NCI-H2107 (cell line): ENCODE measurements at places on chromosomes 3 and 15.
A peak's percentile ranks its signal among the peaks of the same experiment; 100 is the strongest.

DNA sequence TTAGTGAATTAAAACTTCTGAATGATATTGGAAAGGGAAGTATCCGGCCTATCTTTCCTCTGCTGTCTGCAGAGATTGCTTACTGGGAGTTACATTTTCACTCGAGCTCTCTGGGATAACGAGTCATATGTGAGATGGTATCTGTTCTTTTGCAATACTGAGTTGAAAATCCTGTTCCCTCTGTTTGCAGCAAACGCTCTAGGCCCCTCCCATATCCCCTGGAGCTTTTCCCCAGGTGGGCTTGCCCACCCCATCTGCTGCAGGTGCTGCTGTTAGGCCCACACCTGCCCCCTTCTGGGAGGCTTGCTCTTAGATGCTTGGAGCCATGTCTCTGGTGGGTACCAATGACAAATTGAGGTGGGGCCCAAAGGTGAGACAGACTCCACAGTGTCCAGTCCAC, 42.7 kb upstream of the MTMR10 start:
- no peak for DNase-seq

DNA sequence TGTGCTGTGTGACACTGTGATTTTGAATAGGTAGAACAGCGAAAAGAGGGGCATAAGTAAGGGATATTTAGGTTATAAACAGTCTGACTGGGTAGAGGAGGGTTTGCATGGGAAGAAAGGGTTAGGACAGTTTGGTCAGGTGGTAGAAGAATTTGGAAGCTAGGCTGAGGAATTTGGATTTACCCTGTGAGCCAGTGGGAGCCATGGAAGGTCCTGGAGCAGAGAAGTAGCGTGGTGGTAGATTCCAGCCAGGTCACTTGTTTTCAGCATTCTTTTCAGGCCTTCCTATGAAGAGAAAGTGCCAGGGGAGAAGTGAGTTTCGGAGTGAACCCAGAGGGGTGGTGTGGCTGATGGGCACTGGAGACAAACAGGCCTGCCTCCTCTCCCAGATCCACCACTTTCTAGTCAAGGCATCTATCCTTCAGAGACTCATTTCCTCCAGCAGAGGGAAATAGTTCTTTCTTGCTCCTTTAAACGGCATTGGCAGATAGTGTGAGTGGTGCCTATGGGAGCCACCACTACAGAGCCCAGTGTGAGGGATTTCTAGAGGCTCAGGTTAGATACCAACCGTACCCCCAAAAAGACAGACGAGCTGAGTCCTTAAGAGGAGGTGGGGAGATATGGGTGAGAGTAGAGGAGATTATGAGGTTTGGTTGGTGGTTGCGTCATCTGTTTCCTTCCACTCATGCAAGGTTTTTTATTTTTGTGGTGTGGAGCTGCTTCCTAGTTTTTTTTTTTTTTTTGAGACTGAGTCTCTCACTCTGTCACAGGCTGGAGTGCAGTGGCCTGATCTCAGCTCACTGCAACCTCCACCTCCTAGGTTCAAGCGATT, 21.2 kb downstream of the PXK start:
- no peak for DNase-seq

DNA sequence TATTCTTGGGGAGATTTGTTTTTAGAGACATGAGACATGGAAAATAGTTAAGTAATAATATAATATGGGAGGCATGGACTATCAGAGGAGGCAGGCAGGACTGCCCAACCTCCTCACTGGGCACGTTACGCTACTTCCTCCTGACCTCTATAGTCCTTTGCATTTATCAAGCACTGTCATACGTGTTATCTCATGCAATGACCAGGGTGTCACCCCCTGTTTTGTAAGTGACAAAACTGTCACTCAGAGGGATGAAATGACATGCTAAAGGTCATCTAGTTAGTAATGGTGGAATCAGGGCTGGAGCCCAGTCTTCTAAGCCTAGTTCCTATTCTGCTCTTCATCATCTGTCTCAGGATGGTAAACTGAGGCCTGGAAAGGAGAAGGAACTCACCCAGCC, 66.7 kb downstream of the ST6GAL1 start:
- DNase-seq: no peak

- DNase-seq: no peak
Measured at GRCh38 chr3:52429779-52430415, 15.0 kb downstream of the SEMA3G start.

- DNase-seq: no peak
Measured at GRCh38 chr3:42070089-42070488, 21.1 kb upstream of the TRAK1 start.

GRCh38 chr3:37946531-37946889, 44.1 kb upstream of the VILL start:
- no peak for DNase-seq

DNA sequence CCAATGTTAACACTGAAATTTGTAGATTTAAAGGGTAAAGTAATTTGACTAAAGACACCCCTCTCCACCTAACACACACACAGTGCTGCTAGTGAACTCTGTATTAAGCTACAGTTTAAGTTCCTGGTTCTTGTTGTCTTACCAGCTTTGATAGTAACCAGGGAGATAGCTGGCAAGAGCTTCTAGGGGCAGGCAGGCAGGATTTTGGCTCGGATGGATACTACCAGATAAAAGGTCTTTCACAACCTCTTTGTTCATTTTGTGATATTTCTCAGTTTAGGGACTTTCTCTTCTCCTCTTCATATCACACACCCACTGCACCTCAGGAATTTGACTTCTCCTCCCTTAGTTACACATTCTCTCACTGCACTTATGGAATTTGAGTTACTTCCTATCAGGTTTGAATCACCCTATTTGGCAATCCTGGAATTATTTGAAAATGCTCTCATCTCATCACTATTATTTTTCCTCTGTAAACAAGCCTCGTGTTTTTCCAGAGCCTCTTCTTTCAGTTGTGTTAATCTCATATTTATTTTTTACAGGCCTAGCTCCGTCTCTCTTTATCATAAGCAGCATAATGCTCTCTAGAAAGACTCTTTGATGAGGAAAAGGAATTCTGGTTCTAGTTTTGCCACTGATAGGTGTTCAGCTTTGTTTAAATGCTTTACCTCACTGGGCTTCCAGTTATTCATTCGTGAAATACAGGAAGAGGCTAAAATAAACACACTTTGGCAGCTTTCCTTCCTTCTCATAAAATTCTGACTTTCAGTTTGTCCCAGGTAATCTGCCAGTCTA, 23.0 kb upstream of the CLDN1 start:
- no peak for DNase-seq

- no peak for DNase-seq
Measured at GRCh38 chr3:192883512-192883911, 34.1 kb downstream of the MB21D2 start.

- no peak for DNase-seq
Measured at GRCh38 chr3:186925826-186926225, 4.5 kb upstream of the ST6GAL1 start.

DNA sequence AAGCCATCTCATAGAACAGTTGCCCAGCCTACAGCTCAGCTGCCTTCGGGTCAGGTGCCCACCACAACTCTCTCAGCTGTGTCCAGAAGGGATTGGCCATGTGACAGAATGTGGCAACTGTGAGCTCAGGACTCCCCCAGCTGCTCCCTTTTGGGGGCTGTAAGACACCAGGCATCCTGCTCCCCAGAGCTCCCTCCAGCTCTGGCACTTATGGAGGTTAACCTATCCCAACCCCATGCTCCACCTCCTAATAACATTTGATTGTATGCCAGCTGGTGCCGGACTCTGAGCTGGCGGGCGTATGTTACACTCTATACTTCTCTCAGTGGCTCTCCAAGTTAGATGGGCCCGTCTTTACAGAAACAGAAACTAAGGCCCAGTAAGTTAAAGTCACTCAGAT, 222.8 kb downstream of the FAM43A start:
- no peak for DNase-seq

GRCh38 chr3:152122851-152123250, 145.9 kb upstream of the MBNL1 start:
- DNase-seq: no peak

DNA sequence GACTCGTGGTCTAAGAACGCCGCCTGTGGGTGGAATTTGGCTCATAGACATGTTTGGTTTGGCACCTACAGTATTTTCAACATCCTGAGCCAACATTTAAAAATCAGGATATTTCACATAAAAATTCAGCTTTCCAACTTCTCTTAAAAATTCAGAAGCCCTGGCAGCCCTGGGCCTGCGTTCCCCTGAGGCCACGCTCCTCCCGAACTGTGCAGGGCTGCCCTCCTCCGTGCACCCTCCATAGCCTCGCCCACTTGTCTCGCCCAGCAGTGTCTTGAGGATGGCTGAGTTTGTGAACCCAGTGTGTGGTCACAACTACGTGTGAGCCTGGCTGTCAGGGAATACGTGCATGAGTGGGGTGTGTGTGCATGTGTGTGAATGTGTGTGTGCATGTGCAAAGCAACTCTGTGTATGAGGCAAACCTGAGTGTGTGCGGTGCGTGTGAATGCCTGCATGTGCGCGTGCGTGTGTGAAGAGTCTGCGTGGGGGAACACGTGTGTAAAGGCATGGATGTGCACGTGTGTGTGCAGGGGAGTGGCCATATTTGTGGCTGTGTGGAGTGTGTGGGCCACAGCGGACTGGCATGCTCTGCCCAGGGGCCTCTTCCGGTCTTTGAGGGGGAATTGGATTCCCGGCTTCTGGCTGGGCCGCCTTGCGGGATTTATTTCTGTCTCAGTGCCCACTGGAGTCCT, 30.9 kb downstream of the PTH1R start:
- DNase-seq: no peak

GRCh38 chr3:59212128-59212779, 162.4 kb upstream of the CFAP20DC start:
- DNase-seq: peak; percentile 3

DNA sequence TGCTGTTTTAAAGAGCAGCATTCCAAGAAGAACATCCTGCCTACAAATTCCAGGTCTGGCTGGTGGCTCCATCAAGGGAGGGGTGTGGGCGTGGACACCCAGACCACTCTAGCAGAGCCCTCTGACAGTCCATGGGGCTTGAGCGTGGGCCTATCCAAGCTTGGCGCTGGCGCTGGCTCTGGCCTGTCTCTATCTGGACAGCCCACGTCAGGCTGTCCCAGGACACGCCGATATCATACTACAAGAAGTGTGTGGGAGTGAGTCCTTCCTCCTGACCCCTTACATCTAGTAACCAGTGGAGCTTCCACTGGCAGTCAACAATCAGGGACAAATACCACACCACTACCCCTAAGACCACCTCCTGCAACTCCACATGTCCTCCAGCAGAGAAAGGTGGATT, 17.1 kb upstream of the DUSP7 start:
- no peak for DNase-seq

DNA sequence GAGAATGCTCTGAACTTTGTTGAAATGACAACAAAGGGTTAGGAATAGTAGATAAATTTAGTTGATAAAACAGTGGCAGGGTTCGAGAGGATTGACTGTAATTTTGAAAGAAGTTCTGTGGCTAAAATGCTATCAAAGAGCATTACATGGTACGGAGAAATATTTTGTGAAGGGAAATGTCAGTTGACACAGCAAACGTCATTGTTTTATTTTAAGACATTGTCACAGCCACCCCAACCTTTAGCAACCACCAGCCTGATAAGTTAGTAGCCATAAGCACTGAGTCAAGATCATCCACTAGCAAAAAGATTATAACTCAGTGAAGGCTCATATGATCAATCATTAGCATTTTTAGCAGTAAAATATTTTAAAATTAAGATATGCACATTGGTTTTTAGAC, 8.7 kb upstream of the ST3GAL6 start:
- DNase-seq: no peak

DNA sequence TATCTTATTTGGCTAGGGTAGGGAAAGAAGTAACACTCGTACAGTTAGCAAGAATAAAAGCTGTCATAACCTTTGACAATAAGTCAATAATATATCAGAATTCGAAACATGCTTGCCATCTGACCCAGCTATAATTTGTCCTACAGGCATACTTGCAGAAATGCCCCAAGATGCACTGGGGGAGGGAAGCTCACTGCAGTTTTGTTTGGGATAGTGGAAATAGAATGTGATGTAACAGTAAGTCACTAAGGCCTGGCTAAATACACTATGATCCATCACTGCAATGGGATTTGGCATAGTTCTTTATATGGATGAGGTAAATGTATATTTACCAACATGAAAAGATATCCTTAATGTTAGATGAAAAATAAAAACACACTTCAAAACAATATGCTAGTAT, 25.5 kb upstream of the TMOD3 start:
- DNase-seq: no peak

DNA sequence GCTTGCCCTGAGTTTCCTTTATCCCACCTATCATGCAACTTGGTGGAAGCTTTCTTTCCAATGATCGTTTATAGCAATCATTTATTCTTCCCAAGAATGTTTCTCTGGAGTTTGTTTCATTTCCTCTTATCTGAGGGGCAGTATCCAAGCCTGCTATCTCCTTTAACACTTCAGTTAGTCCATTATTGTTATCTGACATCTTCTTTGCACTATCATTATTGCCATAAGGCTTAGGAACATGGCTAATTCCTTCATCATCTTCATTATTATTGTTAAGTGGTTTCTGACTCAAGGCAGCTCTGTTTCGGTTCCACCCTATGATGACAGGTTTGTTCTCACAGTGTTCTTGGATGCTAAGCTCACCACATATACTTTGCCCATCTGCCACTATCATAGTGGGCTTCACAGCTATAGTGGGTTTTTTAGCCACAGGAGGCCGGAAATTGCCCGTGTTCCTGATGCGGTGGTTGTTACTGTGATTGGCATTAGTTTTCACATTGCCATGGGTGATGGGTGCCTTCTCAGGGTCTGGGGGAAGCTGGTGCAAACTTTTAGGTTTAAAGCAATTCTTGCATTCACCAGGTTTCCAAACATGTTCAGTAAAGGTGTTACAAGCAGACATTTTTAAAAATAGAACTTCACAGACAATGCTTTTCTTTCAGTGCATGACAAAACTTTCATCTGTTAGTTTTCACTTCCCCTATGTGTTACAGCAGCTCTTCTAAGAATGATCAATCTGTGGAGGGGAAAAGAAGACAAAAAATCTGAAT, 110.6 kb upstream of the TSPAN3 start:
- no peak for DNase-seq

GRCh38 chr15:45133561-45133920, 3.7 kb downstream of the DUOX1 start:
- DNase-seq: no peak

GRCh38 chr3:173653781-173654180, 256.2 kb downstream of the NLGN1 start:
- DNase-seq: no peak

DNA sequence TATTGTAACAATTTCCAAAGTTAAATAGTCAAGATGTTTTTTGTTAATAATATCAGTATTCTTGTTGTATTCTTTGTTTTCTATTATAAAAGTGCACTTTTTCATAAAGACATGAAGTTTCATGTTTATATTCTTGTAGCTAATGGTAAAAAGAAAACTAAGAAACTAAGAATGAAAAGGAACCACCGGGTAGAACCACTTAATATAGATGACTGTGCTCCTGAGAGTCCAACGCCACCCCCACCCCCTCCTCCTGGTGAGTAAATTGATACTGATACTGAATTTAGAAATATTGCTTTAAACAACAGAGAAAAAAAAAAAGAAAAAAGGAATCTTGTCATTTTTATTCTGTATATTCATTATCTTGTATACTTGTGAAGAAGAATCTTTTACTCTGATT, 13.4 kb downstream of the DHFR2 start:
- no peak for DNase-seq

GRCh38 chr3:114626751-114627150, 332.9 kb downstream of the TIGIT start:
- no peak for DNase-seq
